ENCODE measurements at places on chromosomes 12 and 14.

- DNase-seq = no peak
Measured at GRCh38 chr12:92028441-92028709, 117.3 kb downstream of the BTG1 start.

DNA sequence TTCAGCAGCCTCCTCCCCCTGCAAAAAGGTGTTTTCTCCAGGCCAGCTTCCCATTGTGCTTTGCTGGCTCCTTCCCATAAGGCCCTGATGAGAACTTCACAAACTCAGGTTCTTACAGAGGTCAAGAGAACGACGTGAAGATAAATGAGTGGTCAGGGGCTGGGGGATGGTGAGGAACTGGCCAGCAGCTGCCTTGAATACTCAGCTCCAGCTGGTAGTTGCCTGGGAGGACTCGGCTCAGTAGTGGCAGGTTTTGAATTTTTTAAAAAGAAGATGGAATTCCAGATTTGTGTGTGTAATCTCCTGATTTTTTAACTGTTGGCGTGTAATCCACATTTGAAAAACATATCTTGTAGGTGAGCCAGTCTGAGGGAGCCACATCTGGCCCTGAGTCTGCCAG, 5.9 kb downstream of the DDX55 start:
- no peak for DNase-seq

DNA sequence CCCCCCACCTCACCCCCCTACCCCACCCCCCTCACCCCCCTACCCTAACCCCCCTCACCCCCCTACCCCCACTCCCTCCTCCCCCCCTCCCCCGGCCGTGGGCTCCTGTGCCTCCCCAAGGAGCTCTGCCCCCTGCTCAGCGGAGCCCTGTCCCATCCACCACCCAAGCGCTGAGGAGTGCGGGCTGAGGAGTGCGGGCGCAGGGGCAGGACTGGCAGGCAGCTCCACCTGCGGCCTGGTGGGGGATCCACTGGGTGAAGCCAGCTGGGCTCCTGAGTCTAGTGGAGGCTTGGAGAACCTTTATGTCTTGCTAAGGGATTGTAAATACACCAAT, 2.3 kb upstream of the JPH4 start:
- no peak for DNase-seq

DNA sequence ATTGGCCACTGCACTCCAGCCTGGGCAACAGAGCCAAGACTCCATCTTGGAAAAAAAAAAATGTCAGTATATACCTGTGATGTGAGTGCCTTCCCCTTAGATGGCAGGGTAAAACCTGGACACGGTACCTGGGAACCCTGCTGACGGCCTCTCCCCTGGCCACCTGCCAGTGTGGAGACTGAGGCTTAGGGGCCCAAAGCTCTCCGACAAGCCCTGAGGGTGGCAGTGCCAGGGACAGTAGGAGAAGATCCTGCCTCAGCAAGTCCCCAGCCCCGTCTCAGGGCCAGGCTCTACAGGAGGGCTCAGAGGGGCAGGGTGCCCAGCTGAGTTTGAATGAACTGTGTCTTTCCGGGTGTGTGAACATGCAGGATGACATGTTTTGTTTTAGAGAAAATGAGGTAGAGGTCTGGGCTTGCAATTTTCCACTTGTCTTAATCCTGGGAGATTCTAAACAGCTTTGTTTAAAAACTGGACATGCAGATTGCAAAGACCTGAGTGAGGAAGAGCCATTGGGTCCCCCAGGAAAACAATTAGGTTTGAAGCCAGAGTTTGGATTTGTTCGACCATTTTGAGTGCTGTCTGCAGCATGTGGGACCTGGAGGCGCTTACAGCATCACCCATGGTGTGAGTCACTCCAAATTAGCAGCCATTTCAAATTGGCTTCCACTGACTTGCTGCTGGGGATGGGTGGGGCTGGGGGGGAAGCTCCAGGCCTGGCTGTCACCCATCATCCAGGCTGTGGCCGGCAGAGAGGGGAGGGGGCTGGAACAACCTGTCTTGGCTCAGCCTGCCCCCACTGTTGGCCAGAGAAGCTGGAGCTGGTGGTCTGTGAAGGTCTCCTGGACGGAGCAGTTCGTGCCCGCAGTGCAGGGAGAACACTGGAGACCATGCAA, 10.8 kb downstream of the TSPAN9 start:
- DNase-seq = no peak

DNA sequence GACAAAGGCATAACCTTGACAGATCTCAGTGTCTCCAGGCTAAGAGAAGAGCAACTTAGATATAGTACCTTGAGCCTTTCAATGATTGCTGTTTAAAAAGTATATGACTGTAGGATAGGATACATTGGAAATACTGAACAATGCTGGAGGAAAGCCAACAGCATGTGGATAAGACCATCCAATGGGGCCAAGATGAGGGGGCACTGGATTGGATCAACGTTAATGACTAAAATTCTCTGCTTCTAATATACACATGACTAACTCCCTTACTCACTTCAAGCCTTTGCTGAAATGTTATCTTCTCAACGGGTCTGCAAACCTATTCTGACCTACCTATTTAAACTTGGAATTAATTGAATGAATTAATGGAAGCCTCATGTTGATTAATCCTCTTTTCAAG, 354.9 kb downstream of the RAD51B start:
- no peak for DNase-seq

DNA sequence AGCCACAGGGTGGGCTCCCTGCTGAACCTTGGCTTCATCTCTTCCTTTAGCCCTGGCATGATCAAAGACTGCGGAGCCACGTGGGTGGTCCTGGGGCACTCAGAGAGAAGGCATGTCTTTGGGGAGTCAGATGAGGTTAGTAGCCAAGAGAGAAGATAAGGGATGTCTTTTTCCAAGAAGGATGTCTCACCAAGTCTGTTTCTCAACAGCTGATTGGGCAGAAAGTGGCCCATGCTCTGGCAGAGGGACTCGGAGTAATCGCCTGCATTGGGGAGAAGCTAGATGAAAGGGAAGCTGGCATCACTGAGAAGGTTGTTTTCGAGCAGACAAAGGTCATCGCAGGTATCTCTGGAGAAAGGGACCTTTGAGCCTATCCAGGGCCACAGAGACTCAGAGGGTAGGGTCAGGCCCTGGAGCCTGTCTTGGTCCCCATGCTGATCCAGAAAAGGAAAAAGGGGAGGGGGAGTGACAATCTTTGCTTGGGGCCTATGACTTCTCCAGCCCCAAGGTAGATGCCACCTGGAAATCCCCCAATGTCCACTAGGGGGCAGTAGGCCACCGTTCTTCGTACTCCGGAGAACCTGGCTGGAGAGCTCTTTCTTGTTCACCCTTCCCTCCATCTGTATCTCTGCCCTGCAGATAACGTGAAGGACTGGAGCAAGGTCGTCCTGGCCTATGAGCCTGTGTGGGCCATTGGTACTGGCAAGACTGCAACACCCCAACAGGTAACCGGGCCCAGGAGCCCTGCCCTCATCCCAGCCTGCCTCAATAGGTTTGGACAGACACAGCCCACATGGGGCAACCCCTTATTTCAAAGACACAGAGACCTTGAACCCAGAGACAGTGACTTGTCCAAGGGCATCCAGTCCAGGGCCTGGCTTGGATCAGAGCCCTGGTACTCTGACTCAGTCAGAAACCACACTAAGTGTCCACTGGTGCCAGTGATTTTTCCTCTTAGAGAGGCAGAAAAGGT, 2.0 kb downstream of the TPI1 start:
- peak; percentile 76 for DNase-seq

DNA sequence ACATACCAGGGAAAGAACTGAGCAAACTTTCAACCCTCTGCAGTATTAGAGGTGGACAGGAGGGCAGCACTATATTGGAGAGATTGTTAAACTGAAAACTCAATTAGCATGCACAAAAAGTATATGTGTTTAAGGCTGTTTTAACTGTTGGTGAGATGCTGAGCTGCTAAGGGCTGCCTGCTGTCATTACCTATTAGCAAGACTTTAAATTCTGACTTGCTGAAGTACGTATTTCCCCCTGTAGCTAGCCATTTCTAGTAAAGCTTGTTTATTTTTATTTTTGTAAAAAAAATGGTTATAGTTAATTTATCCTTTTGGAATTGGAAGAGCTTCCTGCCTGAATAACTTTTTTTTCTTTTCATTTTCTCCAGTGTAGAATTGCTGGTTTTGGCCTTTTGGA, 92.2 kb downstream of the CACNA1C start:
- DNase-seq = no peak

- no peak for DNase-seq
Measured at GRCh38 chr14:80325688-80326087, 114.4 kb upstream of the DIO2 start.

DNA sequence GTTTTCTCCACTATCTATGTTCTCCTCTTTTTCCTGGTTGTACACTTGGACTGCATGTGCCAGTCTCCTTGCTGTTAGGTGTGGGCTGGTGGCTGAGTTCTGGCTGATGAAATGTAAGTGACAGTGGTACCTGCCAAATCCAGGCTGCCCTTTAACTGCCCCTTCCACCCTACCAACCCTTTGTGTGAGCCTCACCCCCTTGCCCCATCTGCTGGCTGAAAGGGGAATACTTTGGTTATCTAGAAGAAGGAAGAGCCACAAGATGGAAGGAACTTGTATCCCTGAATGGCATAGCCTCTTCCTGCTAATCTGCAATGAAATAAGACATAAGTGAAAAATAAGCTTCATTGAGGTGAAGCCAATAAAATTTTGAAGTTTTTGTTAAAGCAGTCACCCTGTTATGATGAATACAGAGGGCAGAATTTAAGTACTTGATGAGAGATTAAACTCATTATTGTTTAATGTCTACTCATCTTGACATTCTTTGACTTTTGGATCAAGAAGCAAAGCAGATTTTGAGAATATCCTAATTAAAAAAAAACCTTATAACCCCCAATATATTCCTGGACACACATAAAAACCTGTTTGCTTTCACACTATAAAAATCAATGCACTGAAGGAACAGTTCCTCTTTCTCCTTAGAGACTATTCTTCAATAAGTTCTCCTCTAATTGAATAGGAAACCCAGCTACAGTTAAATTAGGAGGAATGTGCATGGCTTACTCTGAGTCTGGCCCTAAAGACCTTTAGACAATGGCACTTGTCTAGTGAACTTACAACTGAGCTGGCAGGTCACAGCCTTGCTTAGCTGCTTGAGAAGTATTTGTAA, 262.6 kb upstream of the BTG1 start:
- no peak for DNase-seq

DNA sequence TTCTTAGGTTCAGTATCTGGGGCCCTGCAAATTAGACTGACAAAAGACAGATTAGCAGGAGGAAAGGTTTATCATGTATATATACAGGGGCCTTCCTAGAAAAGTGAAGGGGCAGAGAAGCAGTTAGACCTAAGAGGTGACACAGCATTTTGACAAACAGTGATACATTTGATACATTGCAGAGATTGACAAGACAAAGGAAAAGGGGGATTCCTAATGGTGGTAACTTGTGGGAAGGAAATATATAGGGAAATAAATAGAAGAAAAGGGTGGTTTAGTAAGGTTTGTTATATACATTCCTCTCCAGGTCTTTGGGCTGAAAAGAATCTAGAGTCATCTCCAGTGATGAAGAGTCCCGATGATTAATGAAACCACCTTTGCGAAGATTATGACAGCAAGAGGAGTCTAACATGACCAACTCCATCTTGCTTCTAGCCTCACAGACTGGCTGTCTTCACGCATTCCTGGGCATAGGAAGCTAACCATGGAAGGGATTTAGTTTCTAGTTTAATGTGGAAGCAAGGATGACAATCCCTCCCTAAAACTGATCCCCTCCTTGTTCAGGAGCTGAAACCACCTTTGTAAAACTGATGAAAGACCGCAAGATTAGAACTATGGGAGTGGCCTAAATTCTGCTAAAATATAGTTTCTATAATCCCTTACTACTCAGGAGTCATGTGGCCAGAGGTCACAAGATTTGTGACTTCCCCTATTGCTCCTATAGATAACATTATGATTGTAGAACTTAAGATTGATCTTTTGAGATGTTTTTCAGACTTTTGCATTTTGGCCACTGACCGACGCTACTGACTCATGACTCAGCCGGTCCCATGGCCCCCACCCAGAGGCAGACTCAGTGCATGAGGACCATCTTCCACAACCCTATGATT, 31.1 kb upstream of the CPM start:
- DNase-seq = no peak

- DNase-seq = no peak
Measured at GRCh38 chr14:91231446-91231845, 13.1 kb downstream of the GPR68 start.

- no peak for DNase-seq
Measured at GRCh38 chr12:52260361-52261207, 13.9 kb upstream of the KRT86 start.

DNA sequence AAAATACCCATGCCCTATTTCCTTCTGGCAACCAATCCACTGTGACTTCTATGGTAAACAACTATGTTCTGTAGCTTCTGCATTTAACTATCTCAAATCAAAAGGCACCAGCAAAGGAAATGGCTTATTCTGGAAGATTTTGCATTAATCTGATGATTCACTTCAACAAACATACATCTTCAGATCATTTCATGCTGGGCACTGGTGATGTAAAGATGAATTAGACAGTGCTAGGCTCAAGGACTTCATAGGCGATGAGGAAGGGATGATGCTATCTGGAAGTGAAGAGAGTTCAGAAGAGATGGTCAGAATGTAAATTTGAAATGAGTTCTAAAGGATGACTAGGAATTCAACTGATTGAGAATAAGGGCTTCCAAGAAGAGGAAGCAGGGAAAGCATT, 363.3 kb downstream of the PAWR start:
- DNase-seq = no peak

- DNase-seq = no peak
Measured at GRCh38 chr14:51431033-51431709, 191.1 kb downstream of the TMX1 start.

- DNase-seq = no peak
Measured at GRCh38 chr12:25670076-25671055, 117.3 kb upstream of the LMNTD1 start.

GRCh38 chr14:56797003-56797568, 13.2 kb downstream of the OTX2 start:
- DNase-seq = no peak

- DNase-seq = no peak
Measured at GRCh38 chr12:2003676-2004112, 563 bp downstream of the DCP1B start.

DNA sequence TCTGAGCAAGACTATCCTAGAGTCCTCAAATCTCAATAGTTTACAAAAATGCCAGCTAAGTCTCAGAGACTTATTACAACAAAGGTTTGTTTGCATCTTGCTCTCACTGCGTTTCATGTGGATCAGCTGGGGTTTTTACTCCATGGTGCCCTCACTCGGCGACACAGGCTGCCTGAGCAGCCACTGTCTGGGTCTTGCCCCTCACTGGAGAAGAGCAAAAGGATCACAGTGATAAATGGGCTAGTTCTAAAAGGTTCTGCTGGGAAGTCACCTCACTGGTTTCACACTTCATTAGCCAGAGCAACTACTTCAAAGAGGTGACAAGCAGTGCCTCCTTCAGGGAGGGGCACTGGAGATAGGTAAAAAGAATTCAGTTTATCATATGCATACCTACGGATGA, 392.0 kb downstream of the RPL10L start:
- DNase-seq = no peak

Measured in stimulated activated CD4-positive, alpha-beta T cell treated with anti-CD3 and anti-CD28 coated beads, Interleukin-12 subunit alpha, Interleukin-12 subunit beta, amount 100 ng/mL, for 4 hours (primary cell).